ENCODE measurements at places on chromosomes 1 and 21.

DNA sequence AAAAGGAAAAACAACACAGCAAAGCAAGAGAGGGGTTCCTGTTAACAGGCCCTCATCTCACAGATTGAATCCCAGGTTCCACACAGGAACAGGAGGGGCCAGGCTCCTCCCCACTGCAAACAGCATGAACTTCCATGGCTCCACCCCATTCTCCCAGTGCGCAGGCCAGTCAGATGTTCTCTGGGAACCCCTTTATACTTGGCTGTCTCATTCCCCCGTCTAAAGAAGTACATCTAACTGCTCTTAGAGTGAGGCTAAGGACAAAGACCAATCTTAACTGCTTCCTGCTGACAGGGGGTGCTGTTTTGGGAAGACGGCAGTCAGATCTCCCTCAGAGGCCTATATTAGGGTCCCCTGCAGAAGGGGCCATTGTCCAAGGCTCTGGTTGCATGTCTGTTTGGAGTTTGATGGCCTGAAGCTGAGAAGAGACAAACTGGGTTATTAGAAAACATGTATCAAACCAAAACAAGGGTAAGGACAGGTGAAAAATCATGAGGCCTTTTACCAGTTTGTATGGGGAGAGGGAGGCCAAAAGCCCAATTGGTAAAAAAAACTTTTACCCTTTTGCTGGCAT is 10.5 kb upstream of the NASP start:
- no peak for DNase-seq

- no peak for DNase-seq
These were observed 7.4 kb downstream of the PEX10 start for GRCh38 chr1:2404890-2405511.

DNA sequence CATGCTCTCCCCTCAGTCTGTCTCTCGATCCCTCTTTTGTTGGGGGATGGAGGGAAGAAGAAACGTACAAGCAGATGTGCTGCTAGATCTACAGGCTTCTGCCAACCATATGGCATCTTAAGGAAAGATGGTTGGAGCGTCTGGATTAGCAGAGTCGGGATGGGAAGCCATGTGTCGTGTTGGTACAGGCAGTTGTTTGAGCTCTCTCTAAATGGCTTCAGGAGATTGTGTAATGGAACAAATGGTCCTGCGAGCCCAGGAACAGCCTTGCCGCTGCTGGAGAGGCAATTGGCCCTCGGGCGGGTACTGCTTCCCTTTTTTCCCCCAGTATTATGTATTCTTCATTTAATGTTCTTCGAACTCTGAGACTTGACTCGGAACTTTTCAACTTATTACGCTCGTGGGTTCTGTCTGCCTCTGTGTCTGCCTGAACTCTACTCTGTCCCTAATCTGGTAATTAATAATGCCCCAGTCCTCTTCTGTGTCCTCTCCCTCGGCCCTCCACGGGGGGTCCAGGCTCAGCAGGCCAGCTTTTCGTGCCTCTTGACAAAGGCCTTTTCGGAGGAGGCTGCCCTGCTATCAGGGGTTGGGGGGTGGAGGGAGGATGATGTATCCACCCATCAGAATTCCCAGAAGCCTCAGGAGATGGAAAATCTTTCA is 215.3 kb downstream of the SDCCAG8 start:
- no peak for DNase-seq

GRCh38 chr1:36663772-36664430 is 181.2 kb upstream of the CSF3R start:
- DNase-seq = no peak

- no peak for DNase-seq
These were observed 58.3 kb upstream of the FMN2 start for GRCh38 chr1:240033406-240033805.

- no peak for DNase-seq
These were observed 10.8 kb downstream of the PLA2G2D start for GRCh38 chr1:20108366-20109123.

GRCh38 chr1:182845379-182845778 is 6.2 kb downstream of the DHX9 start:
- no peak for DNase-seq

DNA sequence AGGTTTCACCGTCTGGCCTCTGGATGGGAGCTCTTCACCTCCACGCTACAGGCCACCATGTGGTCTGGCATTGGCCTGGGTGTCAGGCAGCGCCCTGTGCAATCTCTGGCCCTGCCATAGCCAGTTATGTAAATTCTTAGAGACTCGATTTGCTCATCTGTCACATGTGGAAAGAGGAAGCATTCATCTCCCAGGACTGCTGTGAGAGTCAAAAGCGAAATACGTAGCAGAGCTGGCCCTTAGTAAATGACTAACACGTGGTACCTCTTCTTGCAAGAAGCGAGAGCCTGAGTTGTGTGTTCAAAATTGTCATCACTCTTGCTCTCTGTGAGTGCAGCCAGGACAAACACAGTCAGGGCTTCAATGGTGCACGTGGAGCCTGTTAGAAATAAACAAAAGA is 159.0 kb upstream of the BACE2 start:
- no peak for DNase-seq

- DNase-seq = no peak
These were observed 3.8 kb downstream of the LEMD1 start for GRCh38 chr1:205417870-205418635.

- peak; percentile 55 for DNase-seq
These were observed 15.2 kb downstream of the PTTG1IP start for GRCh38 chr21:44858291-44858690.

DNA sequence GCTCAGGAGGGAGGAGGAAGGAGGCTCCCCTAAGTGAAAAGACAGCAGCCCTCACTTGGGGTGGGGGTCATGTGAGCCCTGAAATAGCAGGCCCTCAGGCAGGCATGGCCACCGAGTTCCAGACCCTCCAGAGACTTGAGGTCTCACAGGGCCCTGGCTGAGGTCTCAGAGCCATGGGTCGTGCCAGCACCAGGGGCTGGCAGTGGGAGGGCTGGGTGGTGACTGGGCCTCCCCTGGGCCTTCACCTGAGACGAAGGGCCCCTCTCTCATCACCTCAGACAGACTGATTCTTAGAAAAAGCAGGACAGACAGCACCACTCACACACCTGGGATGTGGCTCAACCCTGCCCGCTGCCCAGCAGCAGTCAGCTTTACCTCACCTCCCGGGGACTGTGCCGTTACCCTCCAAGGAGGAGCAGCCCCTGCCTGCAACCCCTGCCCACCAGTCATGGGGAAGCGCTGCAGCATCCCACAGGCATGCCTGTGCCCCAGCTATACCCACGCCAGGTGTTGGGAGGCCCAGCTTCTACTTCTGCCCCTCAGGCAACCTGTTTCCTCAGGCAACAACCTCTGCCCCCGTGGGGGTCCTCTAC is 42.6 kb upstream of the LRP8 start:
- DNase-seq = no peak

- no peak for DNase-seq
These were observed 11.8 kb upstream of the TMEM39B start for GRCh38 chr1:32060914-32061313.

- DNase-seq = no peak
These were observed 10.1 kb downstream of the VANGL2 start for GRCh38 chr1:160410406-160411005.

GRCh38 chr21:33189824-33190223 is 39.9 kb upstream of the IFNAR2 start:
- DNase-seq = no peak

GRCh38 chr1:25185409-25186160 is 46.7 kb downstream of the SYF2 start:
- DNase-seq = no peak

- peak; percentile 73 for DNase-seq
These were observed at the start of gene C1QA for GRCh38 chr1:22636353-22636752. Gene C1QA (plus strand): TSS chr1:22636628. CDS start chr1:22637617, 989 bp downstream.

DNA sequence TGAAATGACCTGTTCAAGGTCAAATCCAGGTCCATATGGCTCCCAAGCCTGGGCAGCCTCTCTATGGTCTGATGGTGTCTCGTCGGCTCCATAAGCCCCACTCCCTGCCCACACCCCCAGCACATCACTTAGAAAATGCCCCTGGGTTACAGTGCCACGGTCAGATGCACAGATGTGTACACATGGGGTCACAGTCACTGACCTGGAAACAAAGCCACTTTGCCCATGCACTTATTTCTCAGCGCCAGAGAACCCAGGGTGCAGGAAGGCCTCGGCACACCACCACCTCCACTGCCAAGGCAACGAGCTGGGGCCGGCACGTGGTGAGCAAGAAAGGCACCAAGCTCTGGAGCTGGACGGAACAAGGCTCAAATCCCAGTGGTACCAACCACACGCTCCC is 24.7 kb downstream of the IFFO2 start:
- DNase-seq = no peak

DNA sequence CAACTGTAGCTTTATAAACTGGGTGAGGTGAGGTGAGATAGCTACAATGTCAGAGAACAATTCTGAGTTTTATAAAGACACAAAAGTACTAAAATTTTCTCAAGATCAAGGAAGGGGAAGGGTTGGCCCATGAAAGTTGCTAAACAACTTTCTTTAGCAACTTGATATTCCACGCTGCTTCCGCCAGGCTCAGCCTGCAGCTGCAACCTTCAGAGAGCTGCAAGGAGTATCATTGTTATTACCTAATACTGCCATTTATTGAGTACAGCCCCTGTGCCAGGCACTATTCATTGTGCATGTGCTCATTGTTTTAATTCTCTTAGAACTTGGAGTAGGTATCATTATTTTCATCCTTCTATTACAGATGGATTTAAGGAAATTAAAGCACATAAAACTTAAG is 34.1 kb upstream of the SUCO start:
- no peak for DNase-seq

- no peak for DNase-seq
These were observed 50.2 kb downstream of the DPYD start for GRCh38 chr1:97870589-97870988.

DNA sequence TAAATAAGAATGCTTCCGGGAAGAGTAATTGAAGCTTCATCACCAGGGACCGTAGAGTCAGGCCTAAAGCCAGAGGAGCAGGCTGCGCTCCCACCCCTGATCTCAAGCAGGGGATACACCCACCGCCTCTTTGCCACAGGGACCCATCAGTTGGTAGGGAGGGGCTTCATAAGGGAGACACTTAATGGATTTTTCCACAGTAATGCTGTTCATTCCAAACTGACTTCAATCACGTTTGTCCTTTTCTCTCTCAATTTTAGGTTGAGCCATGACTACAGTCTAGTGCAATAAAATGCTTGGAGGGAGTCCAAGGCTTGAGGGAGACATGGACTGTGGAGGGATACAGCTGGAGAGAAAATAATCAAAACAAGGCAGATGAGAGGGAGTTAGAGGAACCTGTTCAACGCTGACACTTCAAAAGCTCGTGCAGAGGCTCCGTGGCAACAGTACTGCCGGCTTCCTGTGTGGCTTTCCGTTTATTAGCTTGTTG is 111.5 kb downstream of the SEC16B start:
- no peak for DNase-seq

DNA sequence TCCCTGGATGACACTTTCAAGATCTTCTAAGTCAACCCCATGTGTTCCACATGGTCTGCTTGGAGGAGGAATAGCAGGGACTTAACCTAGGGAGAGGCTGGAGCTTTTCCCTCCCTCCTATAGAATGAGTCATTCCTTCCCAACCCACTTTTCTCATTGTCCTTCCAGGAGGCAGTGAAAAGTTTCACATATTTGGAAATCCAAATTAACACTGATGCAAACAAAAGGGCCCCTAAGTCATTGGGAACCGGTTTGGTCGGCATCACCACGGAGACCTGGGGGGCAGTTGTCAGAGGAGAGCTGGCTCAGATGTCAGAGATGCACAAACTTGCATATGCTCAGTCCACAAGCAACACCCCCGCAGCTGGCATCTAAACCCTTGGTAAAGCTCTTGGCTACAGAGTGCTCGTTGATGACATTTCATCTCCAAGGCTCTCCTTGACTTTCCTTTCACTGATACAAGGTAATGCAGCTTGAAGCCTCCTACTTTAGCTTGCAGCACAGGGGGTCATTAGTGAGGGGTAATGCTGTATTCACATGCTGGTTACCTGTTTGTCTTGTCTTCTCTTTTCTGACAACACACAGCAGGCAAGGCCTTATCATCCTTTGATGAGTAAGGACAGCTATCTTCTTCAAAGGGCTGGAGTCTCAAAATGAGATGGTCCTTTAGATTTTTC is 12.3 kb upstream of the LRRC8D start:
- DNase-seq = no peak

GRCh38 chr1:161177112-161177935 is at the start of gene B4GALT3:
Gene B4GALT3 (minus strand): TSS chr1:161177507. CDS start chr1:161176060, 1,447 bp downstream.
- peak; percentile 94 for DNase-seq

GRCh38 chr1:44059664-44060355 is 28.5 kb upstream of the SLC6A9 start:
- no peak for DNase-seq

DNA sequence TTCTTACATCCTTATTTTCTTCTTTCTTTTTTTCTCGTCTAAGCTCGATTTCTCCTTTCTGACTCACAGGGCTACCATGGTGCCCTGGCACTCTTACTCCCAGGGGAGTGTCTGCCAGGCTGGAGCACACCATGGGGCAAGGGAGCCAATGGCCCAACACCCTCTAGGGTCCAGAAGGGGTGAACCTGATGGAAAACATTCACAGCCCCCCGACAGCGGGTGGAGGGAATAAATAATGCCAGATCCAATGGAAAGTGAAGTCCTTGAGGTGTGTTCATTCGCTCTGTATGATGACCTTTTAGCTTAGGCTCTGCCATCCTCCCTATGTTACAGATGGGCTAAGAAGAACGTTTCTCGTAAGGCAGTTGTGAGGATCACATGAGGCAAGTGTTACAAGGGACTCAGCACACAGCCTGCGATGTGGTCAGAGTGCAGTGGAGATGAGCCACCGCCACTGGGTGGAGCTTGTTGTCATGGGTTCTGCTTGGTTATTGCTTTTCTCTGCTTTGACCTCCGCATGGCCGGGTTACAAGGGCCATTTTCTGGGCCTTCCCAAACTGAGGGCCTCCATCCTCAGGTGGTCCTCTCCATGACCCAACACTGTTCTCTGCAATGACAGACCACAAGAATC is 3.5 kb upstream of the FCMR start:
- DNase-seq = peak; percentile 50

GRCh38 chr1:23449958-23450357 is 25.4 kb upstream of the TCEA3 start:
- DNase-seq = peak; percentile 83

DNA sequence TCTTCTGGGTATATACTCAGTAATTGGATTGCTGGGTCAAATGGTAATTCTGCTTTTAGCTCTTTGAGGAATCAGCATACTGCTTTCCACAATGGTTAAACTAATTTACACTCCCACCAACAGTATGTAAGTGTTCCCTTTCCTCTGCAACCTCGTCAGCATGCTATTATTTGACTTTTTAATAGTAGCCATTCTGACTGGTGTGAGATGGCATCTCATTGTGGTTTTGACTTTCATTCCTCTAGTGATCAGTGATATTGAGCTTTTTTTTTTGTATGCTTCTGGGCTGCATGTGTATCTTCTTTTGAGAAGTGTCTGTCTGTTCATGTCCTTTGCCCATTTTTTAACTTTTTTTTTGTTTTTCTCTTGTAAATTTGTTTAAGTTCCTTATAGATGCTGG is 279.4 kb downstream of the PTGER3 start:
- DNase-seq = no peak

DNA sequence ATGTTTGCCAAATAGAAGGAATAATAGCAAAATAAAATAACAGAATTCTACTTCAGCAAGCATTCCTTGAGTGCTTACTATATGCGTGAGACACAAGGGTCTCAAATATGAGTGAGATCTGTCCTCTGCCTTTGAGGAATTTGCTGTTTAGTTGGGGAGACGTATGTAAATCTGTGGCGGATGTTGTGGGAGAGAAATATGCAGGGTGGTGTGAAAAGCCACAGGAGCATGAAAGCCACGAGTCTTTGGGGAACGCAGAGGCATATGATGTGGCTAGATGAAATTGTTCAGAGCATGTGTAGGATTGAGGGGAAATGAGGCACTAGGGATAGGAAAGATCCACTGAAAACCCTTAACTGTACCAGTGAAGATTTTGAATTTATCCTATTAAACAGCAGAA is 244.4 kb downstream of the PBX1 start:
- no peak for DNase-seq

Data from left ventricle myocardium superior (tissue), 1 donor.